Eye (tissue), 1 donor: ENCODE measurements at places on chromosomes 4 and X.

DNA sequence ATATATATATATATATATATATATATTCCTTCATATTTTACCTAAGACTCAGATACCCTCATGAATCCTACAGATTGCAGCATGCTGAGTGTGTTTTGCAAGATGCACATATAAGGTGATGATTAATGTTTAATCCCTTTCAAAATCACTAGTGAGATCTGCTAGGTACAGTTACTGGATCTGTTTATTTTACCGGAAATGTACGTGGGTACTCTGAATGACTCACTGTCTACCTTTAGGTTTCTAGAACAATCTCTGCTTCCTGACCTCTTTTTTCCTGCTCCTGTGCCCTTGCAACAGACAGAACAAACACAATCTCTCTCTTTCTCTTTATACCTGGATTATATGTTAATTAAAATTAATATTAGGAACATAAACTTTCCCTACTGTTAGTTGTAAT is 379.6 kb downstream of the FAM133A start:
- DNase-seq: no peak

GRCh38 chr4:35948171-35948570 is 296.1 kb downstream of the ARAP2 start:
- DNase-seq: no peak

GRCh38 chr4:112379306-112379705 is 82.1 kb downstream of the ALPK1 start:
- peak; percentile 90 for DNase-seq

- DNase-seq: no peak
These were observed 183.4 kb downstream of the PACRGL start for GRCh38 chr4:20883677-20884076.

- no peak for DNase-seq
These were observed 49.5 kb upstream of the GABRQ start for GRCh38 chrX:152588206-152588605.

GRCh38 chr4:123555233-123555806 is 158.7 kb downstream of the SPRY1 start:
- DNase-seq: peak; percentile 89

DNA sequence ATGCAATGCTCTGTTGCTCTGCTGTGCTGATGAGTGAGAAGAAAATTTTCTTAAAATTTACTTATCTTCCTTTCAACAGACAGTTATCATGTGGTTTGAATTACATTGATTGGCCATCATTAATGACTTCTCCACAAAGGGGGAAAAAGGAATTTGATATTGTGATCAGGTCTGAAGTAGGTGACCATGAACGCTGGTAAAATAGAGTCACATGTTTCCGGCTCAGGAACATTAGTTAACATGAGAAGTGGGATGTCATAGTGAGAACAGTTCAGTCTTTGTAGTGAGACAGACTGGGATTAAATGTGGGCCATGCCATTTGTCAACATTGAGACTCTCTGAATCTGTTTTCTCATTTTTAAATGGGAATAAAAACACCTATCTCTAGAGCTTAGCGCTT is 50.6 kb downstream of the GBA3 start:
- DNase-seq: no peak
